ENCODE measurements at places on chromosomes 3 and 15. TPM values are rescaled to one million over a fixed set of nuclear protein-coding genes. Genes with fewer than 3 reads are reported as not detected.

DNA sequence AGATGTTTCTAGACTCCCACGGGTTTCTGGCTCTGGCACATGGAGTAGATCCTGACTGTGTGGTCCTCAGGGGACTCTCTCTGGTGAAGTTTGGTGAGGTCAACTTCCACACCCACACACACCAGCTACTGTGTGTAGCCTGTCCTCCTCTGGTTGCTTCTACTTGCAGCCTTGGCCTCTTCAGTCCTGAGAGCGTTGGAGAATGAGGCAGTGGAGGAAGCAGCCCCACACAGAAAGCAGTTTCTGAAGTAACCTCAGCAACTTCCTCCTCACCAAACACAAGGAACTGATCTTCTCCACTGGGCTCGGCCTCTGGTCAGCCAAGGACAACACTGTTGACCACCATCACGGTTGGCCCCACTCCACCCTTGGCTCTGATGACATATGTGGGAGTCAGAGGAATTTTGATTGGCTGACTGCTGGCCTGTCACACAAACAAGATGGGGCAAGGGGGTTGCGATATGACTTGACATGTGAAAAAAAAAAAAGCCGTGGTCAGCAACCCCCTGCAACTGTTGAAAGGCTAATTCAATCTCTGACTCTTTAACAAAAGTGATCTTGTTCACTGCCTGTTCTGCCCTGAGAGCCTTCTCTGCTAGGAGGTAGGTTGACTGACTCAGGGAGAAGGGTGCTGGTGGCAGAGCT, 19.6 kb downstream of the CD86 start:
- DNase-seq, result no peak

DNA sequence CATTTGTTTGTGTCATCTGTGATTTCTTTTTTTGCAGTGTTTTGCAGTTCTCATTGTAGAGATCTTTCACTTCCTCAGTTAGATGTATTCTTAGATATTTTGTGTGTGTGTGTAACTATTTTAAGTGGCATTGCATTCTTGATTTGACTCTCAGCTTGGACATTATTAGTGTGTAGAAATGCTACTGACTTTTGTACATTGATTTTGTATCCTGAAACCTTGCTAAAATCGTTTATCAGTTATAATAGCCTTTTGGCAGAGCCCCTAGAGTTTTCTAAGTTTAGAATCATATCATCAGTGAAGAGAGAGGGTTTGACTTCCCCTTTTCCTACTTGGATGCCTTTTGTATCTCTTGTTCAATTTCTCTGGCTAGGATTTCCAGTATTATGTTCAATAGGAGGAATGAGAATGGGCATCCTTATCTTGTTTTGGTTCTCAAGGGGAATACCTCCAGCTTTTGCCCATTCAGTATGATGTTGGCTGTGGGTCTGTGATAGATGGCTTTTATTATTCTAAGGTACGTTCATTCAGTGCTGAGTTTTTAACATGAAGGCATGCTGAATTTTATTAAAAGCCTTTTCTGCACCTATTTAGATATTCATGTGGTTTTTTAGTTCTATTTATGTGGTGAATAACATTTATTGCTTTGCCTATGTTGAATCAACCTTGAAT, 211.7 kb downstream of the MBNL1 start:
- no peak for DNase-seq

DNA sequence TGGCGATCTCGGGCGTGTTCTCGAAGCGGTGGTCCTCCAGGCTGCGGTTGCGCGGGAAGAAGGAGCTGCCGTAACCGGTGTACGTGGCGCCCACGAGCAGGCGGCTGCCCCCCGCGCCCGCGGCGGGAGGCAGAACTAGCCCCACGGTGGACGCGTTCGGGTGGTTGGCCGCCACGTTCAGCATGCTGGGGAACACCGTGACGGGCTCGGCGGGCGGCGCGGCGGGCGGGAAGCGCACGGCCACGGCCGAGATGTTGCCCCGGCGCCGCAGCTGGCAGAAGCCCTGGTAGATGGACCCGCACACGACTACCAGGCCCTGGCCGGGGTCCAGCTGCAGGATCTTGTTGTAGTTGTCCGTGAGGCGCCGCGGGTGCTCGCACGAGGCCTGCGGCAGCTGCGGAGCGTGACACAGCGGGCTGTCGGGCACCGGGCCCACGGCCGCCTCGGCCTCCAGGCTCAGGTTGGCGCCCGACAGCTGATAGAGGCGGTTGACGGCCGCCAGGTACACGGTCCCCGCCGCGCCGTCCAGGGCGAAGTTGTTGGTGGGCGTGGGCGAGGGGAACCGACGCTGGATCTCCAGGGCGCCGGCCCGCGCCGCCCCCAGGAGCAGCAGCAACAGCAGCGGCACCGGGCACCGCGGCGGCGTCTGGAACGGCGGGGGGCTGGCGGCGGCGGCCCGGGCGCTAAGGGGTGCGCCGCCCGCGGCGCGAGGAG, 397 bp downstream of the PLXND1 start:
- no peak for DNase-seq

DNA sequence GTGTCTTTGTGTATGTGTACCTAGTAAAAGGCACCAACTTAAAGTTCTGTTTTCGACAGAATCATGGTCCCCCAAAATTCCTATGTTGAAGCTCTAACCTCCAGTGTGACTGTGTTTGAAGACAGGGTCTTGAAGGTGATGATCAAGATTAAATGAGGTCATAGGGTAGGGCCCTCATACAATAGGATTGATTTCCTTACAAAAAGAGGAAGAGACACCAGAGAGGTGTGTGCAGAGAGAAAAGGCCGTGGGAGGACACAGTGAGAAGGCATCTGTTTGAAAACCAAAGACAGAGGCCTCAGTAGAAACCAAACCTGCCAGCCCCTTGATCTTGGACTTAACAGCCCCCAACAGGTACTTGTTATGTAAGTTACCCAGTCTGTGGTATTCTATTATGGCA, 52.0 kb upstream of the CORO2B start:
- DNase-seq, result no peak

DNA sequence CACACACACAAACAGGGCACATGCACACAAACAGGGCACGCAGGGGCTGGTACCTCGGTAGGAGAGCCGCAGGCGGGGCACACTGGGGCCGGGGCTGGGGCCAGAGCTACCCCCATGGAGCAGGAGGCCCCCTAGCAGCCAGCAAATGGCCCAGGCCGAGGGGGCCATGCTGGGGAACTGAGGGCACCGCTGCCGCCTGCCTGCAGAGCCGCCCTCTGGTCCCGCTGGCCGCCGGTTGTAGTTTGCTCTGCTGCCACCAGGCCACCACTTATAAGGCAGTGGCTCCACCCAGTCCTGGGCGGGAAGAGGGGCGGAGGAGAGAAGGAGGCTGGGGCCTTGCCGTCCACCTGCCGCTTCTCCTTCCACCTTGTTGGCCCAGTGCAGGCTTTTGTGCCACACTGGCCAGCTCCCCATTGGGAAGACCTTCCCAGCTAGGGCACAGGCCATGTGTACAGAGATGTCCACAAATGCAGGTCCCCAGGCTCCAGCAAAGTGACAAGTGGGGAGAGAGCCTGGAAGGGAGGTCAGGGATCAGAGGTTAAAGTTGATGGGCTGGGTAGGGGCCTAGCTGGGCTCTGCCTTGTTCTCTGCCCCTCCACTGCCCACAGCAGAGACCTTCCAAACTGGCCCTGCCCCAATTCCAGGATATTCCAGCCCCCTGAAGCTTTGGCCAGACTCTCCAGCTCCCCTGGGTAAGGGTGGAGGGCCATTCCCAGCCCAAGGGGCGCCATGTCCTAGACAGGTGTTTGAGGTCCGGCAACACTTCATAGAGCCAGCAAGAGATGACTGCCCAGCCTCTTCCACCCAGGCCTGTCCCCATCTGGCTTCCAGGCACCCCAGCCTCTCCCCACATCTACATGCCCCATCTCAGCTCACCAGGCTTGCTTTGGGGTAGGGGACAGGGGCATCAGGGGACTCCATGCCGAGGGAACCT, at the start of gene SEMA3G:
SEMA3G (minus strand) TSS at position 244 of the 934 bp plus-strand sequence; CDS start at position 168, 76 bp downstream.
- DNase-seq, result peak; percentile 77

GRCh38 chr15:90221246-90221900, 12.4 kb downstream of the CIB1 start:
- DNase-seq, result peak; percentile 76

- DNase-seq, result no peak
Measured at GRCh38 chr15:31285772-31286261, 40.8 kb upstream of the KLF13 start.

DNA sequence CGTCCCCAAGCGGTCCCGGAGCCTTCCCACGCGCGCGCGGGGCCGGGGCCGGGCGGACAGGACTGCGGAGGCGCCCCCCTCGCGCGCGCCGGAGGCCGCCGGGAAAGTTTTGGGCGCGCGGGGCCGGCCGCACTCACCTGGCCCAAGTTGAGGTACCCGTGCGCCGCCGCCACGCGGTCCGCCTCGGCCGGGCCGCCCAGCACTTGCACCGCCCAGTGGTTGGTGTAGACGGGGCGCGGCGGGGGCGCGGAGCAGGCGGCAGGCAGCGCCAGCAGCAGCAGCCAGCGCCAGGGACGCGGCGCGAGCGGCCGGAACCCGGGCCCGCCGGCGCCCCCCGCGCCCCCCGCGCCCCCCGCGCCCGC, 289 bp downstream of the PCSK6 start:
- DNase-seq, result peak; percentile 44

DNA sequence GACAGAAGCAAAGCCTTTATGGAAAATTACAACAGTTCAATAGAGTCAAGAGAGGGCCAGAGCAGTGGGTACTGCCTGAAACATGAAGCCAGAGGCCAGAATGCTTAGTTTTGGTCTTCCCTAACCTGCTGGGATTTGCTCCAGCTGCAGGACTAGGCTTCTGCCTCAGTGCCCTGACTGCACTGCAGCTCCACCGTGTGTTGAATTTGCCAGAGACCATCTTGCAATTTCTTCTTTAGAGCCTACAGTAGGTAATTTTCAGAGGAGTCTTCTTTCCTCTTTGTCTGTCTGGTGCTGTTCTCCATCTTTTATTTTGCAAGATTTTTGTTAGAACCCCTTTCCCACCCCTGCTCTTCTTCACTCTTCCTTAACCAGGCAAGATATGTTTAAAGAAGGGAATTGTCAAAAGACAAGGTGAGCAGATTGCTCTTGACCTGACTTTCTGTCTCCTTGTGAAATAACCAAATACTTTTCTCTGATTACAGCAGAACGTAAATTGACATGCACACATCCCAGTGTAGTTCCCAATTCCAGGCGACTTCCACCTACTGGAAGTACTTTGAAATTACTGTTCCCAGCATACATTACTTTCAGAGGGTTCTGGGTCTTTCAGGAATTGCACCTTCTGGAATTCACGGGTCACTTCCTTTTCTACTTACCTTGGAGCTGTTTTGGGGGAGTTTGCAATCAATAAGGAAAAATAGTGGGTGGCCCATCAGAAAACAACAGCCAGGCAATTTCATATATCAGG, 161.2 kb downstream of the MINAR1 start:
- no peak for DNase-seq

DNA sequence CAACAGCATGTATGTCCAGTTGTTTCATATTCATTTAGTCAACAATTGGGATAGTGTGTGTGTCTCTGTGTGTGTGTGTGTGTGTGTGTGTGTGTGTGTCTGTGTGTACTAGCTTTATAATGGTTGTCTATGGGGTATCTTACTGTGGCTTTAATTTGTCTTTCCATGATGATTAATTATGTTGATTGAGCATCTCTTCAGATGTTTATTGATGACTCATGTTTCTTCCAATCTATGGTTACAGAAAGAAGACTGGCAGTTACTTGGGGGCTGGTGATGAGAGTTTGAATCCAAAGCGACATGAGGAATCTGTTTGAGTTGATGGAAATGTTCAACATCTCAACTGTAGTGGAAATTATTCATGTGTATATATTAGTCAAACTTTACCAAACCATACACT, 440.1 kb downstream of the ZNF385D start:
- no peak for DNase-seq

GRCh38 chr3:170418422-170419398, at the start of gene CLDN11:
CLDN11 (plus strand) TSS chr3:170418868; CDS start chr3:170419067, 199 bp downstream.
- peak; percentile 33 for DNase-seq

DNA sequence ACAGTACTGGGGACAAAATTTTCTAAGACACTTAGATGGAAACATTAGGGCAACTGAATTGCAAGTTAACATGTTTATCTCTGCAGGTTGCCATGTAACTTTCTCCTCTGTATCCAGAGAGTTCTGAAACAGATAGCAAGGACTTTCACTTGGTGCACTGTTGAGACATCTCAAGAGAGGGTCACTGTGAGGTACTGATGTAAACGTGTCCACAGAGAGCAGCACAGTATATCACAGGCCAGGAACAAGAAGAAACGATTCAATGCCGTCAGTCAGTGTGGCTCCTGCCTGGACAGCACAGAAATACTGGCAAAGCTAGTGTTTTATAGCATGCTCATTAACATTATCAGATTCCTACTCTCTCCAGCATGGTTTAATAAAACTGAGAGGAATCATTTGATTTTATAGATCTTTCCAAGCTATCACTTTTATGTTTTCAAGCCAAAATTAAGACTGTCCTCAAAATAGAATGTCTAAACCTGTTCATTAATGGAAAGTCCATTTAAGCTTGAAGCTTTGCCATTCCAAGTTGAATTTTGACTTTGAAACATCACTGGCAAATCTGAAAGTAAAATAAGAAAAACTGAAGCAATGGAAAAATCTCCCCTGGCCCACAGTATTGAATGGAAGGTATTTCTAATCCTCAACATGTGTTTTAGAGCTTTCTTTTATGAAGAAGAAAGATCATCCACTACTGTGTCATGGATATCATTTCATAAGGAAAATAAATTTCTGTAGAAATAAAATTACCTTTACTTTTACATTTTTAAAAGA, 102.7 kb downstream of the IMPG2 start:
- DNase-seq, result no peak

The ATG3 gene
- 46.3 TPM for total RNA-seq

The ACKR2 gene
- 3.8 TPM for total RNA-seq

The GOLGA8G gene
- not detected for total RNA-seq
